NCI-H1105 (cell line): ENCODE measurements at places on chromosomes 11 and 22.
A peak's percentile ranks its signal among the peaks of the same experiment; 100 is the strongest.

- no peak for DNase-seq
Observed at GRCh38 chr11:100910808-100911207, 218.8 kb downstream of the PGR start.

DNA sequence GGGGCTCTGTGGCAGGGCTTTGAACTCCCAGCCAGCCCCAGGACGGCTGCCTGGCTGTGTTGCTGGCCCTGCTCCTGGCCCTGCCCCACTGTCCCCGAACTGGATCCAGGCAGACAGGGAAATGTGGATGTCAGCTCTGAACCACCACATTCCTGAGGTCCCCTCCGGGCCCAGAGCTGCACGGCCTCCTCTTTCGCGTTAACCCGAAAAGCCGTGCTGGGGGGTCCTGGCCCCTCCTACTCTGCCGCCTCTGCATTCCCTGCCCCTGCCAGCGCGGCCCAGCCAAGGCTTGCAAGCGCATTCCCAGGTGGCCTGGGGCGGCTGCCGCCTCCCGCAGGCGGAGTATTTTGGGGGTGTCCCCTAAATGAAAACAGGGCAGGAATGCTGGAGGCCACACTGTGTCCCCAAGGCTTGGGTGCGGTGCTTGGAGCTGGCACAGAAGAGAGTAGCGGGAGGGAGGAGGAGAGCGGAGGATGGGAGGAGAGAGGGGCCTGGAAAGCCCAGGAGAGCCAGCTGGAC, 5.4 kb downstream of the LINC01488 start:
- no peak for DNase-seq

- no peak for DNase-seq
Observed at GRCh38 chr22:47260551-47260950, 498.1 kb downstream of the TBC1D22A start.

DNA sequence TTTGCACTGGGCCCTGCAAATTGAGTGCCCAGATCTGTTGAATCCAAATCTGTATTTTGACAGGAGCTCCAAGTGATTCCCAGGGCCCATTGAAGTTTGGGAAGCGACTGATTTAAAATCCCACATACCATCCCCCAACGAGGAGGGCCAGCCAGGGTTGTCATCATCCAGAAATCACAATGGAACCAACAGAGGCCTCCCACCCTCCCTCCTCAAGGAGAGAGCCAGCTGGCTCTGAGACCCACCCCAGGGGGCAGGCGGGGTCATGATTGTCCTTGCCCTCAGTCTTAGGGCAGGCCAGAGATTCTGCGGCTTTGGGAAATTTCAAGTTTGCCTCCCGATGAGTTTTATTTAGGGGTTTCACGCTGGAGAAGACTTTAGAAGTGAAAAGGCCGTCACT, 358.2 kb downstream of the MN1 start:
- no peak for DNase-seq

DNA sequence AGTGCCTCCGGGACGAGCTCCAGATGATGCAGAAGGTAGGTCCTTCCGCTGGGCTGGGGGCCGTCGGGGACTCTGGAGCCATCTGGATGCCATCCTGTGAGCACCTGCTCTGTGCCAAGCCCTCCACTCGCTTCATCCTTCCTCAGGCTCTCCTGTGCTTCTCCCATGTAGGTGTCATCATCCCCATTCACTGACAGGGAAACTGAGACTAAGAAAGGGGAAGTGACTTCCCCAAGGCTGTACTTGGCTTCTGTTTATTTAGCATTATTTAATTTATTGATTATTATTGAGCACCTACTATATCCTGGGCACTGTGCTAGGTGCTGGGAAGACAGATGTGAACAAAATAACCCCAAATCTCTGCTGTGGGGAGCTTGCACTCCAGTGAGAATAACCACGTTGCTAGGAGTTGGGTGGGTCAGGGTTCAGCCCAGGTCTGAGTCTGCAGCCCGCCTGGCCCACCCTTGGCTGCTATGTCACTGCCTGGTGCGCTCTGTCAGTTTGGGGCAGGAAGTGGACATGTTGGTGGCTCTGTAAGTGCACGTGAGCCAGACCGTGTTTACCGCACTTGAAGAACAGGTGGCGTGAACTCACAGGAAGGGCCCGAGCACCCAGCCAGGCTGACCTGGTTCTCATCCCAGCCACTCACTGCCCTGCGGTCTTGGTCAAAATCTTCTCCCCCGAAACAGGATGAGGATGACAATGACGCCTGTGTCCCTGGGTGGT, 35.9 kb upstream of the GCAT start:
- no peak for DNase-seq

- no peak for DNase-seq
Observed at GRCh38 chr11:76313913-76314740, 66.8 kb downstream of the THAP12 start.

DNA sequence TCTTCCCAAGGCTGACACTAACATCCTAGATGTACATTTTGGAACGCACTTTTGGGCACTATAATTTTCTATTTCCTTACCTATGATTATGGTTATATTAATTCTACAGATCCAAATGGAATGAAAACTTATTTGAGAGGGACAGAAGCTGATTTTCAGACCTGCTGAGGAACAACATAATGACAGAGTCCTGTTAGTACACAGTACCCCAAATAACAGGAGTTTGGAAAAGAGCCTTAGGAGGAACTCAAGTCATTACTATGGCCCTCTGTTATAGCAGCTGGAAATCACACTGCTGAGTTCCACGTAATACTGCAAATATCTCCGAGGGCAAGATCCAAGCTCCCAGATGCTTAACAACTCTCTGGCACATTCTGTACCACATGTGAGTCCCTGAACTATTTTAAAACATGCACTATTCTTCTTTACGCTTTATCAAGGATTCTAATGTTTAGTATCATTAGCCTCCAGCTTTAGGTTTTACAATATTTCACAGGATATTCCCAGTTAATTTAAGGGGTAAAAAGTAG, 1027.7 kb upstream of the CCDC90B start:
- DNase-seq = no peak

DNA sequence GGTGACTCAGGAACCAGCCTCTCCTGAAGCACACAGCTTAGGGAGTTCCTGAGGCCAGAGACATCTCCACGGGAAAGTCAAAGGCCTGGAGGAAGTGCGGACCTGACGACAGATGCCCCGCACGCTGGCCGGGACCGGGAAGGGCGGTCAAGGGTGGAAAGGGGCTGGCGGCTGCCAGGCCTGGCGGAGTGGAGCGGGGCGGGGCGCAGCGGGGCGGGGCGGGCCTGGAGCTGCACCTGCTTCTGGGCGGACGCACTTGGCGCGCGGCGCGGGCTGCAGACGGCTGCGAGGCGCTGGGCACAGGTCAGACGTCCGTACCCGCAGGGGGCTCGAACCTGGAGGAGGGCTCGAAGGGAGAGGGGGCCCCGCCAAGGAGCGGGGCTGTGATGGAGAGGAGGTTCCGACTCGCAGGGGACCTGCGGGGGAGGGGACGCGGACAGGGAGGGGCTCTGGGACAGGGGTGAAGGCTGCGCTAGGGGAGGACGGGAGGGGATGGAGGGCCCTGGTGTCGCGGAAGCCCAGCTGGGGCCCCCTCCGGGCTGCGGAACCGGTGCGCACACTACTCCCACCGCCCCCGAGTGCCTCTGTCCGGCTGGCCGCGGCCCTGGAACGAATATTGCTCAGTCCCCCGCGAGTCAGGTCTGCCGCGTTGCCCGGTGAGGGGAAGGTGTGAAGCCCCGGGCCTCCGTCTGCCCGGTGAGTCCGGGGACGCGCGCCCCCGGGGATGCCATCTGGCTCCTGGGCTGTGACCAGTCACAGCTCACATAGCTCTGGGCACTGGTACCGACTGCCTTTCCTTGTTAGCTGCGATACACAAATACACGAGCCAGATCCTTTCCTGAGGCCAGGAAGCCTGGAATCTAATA, at the start of gene TMEM45B:
Gene TMEM45B, plus strand, starts transcription at position 253 of the 866 bp plus-strand sequence. CDS start 36,635 bp downstream, outside the sequence.
- peak; percentile 70 for DNase-seq
